Activated naive CD4-positive, alpha-beta T cell (primary cell): ENCODE measurements at places on chromosomes 5 and 9.

DNA sequence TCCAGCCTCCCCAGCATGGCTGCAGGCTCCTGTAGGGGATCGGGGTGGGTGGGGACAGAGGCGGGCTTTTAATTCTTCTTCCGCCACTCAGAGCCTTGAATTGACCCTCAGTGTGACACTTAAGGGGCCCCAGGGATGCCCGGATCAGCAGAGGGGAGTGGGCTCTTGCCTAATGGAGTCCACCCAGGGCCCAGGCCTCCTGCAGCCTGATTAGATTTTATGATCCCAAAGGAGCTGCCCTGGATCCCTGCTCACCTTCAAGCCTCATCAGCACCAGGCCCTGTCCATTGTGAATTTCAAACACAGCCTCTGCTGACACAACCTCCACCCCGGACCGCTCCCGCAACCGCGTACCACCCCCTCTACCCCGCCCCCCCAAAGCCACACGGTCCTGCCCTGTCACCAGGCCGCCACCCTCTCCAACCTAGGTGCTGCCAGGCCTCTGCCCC is 214.1 kb upstream of the IER5L start:
- no peak for DNase-seq

DNA sequence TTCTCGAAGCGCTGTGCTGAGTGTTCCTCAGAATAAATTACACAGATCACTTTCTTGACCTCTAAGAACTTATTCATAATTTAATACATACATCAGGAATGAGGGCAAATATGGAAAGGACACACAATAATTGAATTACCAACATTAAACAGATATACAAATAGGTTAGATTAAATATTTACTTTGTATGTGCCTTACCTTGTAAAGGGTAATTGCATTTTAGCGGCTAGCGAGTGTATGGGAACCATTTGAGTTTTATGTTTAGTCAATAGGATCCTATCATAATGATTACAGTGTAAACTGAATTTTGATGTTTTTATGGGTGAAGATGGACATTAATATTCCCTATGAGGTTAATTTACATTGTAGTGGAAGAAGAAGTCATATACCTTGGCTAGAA is 1187.1 kb upstream of the WWC1 start:
- no peak for DNase-seq

DNA sequence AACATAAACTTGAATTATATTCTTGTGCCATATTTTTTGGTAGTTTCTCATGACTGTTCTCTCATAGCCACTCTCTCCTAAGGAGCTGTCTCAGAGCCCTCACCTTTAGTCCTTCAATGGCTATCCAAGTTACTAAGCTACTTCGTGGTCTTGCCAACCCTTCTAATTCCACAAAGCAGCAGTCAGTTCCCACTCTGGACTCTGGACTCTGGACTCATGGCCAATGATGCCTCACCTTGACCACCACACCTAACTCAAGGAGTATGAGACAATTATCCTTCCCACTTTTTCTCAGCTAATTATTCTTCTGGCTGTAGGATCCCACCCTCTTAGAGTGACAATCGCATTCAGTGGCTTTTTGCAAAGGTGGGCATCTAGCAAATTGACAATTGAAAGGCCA is 42.2 kb downstream of the TUSC1 start:
- no peak for DNase-seq

- no peak for DNase-seq
Observed at GRCh38 chr5:76081811-76082771, 1.1 kb upstream of the SV2C start.

GRCh38 chr5:61262080-61262479 is 70.0 kb upstream of the ZSWIM6 start:
- no peak for DNase-seq

DNA sequence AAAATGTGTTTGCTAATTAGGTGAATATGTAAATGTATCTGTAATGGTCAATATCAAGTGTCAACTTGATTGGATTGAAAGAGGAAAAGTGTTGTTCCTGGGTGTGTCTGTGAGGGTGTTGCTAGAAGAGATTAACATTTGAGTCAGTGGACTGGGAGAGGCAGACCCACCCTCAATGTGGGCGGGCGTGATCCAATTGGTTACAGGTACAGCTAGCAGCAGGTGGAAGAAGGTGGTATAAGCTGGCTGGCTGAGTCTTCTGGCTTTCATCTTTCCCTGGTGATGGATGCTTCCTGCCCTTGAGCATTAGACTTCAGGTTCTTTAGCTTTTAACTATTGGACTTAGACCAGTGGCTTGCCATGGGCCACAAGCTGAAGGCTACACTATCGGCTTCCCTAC is 779.0 kb upstream of the CTNND2 start:
- DNase-seq = no peak

DNA sequence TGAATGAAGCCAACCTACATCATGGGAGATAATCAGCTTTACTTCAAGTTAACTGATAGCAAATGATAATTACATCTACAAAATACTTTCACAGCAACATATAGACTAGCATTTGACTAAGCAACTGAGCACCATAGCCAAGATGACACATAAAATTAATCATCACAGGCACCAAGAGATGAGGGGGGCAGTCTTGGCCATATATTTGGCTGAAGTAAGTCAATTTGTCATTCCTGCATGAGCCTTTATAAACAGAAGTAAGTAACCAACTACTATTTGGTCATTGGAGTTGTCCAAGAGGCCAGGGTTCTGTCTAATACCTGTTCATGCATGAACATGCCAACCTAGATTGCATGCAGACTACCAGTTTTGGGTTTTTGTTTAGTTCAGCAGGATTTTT is 53.6 kb downstream of the PDCD1LG2 start:
- DNase-seq = no peak

- DNase-seq = no peak
Observed at GRCh38 chr5:154133591-154133990, 56.9 kb upstream of the GALNT10 start.

- no peak for DNase-seq
Observed at GRCh38 chr5:60020457-60020856, 126.9 kb upstream of the PDE4D start.

DNA sequence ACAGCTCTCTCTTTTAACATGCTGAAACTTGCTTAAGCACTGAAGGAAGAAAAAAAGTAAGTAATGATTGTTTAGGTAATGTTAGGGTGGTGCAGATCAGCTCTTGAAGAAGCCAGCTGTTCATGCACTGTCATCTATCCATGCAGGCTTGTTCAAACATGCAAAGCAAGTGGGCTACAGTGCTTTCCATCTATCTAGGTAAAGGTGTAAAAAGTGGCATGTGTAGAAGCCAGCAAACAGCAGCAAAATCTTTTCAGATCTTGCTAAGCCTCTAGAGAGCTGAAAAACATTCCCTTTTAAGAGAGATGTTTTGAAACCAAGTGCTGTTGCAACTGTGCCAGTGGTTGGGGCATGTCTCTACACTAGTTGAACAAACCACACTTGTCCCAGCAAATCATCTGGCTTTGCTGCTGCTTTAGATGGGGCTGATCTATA is 214.4 kb downstream of the EFNA5 start:
- no peak for DNase-seq

GRCh38 chr5:134115806-134116175 is 1.3 kb downstream of the TCF7 start:
- DNase-seq = no peak

GRCh38 chr5:121273833-121274433 is 577.7 kb upstream of the FTMT start:
- DNase-seq = no peak

GRCh38 chr9:21680590-21680989 is 121.8 kb upstream of the MTAP start:
- DNase-seq = no peak

DNA sequence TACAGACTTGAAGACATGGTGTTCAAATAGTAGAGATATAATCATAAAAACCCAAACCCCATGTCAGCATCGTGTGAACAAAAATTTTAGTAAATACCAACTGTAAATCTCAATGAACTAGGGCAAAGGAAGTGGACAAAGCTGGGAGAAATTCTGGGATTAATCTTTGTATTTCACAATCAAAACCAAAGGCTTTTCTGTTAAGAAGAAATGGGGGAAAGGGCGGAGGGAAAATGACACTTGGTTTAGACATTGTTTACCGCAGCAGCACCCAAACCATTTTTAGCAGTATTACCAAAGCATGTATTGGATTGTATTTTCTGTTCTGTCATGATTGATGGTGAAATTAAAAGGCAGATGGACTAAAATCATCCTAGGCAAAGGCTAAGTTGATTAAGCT is 134.2 kb upstream of the PRSS3 start:
- no peak for DNase-seq

DNA sequence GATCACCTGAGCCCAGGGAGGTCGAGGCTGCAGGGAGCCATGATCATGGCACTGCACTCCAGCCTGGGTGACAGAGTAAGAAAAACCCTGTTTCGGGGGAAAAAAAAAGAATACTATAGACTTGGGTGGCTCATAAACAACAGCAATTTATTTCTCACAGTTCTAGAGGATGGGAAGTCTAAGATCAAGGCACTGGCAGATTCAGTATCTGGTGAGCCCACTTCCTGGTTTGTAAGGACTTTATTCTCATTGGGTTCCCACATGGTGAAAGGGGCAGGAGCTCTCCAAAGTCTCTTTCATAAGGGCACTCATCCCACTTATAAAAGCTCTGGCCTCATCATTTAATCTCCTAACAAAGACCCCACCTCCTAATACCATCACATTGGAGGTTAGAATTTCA is 8.7 kb downstream of the HINT1 start:
- no peak for DNase-seq

- no peak for DNase-seq
Observed at GRCh38 chr5:9498541-9499497, 47.1 kb downstream of the SEMA5A start.

GRCh38 chr9:32955655-32956478 is 45.6 kb downstream of the APTX start:
- no peak for DNase-seq

GRCh38 chr9:106835840-106836239 is 27.1 kb upstream of the ZNF462 start:
- DNase-seq = no peak

DNA sequence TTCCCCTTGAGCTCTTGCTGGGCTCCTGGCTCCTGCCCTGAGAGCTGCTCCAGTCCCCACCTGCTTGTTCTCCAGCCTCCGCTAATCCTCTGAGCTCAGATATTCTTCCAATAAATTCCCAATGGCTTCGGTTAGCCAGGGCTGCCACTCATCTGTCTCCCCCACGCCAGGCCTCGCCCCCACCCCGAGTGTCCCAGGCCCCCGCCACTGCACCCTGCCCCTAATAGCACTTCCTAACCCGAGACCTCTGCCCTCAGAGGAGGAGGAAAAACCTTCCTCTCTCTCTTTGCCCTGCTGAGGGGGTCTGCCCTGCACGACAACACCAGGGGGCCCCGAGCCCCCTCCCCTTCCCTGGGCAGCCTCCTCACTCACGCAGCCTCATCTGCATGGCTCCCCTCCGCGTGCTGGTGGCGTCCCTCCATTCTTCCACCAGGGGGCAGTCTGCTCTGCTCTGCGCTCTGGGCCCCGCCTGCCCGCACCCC is 5.4 kb upstream of the LCN15 start:
- DNase-seq = no peak

DNA sequence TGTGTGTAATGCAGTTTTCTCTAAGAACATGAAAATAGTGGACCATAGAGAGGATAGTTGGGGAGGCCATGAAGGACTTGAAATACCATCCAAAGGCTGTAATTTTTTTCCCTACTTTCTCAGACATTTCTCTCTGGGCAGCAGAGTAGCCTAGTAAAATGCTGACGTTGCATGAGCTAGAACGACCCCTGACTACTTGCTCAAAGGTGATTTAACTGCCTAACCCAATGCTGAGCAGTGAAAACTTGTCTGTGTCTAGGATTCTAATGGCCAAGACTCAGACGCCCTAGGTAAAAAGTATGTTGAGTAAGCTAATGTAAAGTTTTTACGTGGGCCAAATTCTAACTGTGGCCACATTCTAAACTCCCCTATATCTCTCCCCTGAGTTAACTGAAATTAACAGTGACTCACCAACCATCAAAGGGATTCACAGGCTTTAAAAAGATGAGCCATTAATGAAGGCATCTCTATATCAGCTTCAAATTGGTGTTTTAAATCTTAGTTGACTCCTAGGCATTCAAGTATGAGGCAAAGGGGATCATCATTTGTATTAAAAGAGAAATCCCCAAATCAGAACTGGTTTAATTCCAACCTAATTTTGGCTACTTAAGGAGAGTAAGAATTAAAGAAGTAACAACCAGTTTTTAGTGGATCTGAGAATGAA is 121.0 kb upstream of the GAS1 start:
- DNase-seq = no peak

GRCh38 chr5:143892908-143893307 is 80.9 kb downstream of the HMHB1 start:
- DNase-seq = no peak

DNA sequence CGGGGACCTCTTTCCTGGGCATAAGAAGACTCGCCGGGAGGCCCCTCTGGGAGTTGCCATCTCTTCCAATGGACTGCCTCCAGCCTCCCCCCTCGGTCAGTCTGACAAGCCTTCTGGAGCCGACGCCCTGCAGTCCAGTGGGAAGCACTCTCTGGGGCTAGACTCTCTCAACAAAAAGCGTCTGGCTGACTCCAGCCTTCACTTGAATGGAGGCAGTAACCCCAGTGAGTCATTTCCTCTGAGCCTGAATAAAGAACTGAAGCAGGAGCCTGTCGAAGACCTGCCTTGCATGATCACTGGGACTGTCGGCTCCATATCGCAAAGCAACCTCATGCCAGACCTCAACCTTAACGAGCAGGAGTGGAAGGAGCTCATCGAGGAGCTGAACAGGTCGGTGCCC is 28.4 kb upstream of the LTC4S start:
- DNase-seq = no peak

GRCh38 chr5:85000671-85001070 is 616.0 kb upstream of the EDIL3 start:
- DNase-seq = no peak

DNA sequence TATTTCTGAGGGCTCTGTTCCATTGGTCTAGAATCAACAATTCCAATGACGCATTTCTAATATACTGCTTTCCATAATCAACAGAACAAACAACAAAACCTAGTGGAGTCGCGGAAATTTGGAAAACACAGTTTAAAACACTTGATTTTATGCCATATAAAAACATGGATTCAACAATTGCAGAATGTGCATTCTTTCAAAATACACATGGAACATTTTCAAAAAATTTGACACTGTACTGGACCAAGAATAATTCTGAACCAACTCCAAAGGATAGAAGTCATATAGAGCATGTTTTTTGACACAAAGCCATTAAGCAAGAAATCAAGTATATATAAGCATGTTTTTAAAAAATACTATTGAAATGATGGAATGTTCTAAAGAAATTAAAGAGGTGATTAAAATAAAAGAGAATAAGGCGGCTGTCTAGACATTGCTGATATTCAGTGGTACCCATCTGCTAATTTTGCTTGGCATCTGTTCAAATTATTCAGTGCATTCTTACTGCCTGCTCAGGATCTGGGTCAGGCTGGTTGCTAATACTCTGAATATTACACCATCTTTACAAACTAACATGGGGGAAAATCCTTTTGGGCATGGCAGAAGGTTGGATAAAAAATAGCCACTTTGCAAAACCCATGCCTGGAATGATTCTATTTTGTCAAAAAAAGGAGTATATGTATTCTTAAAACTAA is 221.3 kb downstream of the NPR3 start:
- no peak for DNase-seq

- DNase-seq = no peak
Observed at GRCh38 chr9:101468116-101468515, 32.5 kb upstream of the ALDOB start.
